ENCODE measurements at places on chromosomes 4 and X.

- no peak for DNase-seq
Observed at GRCh38 chr4:40492691-40493090, 137.0 kb downstream of the RBM47 start.

DNA sequence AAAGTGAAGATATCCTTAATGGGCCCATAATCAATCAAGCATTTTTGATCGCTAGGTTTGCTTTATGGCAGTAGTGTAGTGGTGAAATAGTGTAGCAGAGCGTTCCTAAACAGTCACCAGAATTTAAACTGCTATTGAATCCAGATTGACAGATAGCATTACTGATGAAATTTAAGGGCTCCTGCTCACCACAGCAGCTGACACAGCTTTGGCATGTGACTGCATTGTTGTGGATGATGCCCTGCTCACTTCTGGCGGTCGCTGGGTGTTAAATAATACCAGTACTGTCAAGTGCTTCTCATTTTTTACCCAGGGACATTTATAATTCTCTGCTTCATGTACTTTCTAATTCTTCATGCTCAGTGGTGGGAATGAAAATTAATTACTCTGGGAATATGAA is 102.0 kb upstream of the ARHGAP24 start:
- DNase-seq: no peak

DNA sequence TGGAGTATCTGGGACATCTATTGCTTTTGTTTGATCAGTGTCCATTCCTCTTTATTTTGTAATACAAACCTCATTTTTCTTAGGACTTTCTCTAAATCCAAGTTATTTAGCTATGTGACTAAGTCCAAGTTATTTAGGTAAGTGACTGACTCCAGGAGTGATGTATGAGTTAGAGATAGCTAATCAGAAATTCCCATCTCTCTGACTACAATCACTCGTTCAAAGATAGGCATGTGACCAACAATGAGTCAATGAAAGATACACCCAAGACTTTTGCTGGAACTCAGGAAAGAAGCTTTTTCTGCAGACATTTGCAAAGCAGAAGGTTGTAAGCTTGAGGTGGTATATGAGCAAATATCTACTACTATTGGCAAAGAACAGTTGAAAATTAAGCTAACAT is 72.5 kb upstream of the KCNIP4 start:
- DNase-seq: no peak

GRCh38 chr4:1021386-1022050 is 10.1 kb downstream of the FGFRL1 start:
- DNase-seq: no peak

DNA sequence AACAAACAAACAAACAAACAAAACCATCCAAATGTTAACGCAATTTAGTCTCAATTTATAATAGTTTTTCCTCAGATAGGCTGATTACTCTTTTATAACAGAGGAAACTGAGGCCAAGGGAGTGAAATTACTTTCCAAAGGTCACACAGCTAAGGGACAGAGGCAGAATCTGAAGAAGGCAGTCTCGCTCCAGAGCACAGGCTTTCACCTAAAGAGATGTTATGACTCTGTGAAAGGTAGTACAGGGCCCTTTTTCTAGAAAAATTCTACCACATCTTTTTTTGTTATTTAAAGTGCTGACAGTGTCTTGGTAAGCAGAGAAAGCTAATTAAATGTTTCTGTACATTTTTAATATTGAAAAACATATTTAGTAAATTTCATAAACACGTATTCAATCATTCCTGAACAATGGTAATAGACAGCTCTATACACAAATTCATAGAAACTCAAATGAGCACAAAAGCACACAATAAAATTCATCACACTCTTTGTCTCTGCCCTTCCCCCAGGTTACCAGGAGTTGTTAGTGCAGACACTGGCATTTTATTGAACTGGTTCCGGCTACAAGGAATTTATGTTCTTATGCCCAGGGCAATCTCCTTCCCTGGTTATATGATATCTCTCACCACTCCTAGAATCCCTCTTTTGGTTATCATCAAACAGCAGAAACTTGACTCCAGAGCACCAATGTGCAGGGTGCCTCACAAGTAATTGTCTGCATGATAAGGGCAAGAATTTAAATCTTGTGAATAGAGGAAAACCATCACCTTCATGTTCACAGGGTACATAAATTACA is 7.7 kb upstream of the APBB2 start:
- DNase-seq: no peak

- no peak for DNase-seq
Observed at GRCh38 chr4:76781698-76782595, 116.0 kb downstream of the SOWAHB start.

- DNase-seq: no peak
Observed at GRCh38 chr4:100834616-100835015, 316.8 kb upstream of the EMCN start.

GRCh38 chr4:42806303-42806835 is 86.1 kb upstream of the GRXCR1 start:
- no peak for DNase-seq

Data from naive thymus-derived CD8-positive, alpha-beta T cell (primary cell).